ENCODE measurements at places on chromosomes 2 and 18.

DNA sequence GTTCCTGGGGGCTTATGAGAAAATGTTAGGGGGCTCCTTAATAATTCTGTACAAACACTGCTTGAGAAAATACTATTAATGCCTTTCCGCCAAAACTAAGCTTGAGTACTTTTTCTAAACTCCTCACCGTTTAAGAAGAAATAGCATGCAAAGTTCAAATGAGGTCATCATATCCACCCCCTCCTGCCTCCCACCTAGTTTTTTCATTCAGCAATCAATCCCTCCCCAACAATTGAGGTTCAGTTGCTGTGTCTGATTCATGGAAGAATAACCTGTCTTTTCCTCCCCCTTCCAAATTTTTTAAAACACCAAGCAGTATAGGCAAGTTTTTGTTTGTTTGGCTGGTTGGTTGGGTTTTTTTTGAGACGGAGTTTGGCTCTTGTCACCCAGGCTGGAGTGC, 24.4 kb upstream of the RMP24 start:
- DNase-seq, result no peak

DNA sequence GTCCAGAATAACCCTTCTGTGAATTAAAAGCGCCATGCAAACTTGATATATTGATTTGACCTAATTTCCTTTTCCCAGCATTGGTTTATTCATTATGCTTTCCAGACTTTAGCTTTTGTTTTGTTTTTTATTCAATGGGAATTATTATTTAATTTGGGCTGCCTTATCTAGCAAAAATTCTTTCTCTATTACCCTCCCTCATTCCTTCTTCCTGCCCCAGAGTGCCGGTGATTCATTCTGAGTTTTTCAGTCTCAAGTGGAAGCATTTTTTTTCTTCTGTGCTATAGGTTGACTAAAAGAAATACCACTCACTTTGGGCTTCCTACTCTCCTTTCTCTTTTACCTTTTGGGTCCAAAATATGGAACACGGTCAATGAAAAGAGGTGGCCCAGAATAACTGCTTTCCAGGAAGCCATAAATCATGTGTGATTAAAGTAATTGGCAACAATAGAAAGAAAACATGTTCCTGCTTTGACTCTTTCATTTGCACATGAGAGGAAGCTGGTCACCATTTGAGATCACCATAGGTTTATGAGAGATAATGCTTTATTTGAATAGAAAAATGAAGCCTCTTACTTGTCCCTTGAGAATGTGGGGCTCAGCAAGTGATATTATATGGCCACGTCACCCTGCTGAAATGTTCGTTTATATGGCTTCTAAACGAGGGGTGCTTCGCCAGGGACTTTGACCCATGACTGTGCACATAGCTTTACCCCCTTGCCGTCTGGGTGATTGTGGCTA, 422.8 kb upstream of the ZEB2 start:
- no peak for DNase-seq

DNA sequence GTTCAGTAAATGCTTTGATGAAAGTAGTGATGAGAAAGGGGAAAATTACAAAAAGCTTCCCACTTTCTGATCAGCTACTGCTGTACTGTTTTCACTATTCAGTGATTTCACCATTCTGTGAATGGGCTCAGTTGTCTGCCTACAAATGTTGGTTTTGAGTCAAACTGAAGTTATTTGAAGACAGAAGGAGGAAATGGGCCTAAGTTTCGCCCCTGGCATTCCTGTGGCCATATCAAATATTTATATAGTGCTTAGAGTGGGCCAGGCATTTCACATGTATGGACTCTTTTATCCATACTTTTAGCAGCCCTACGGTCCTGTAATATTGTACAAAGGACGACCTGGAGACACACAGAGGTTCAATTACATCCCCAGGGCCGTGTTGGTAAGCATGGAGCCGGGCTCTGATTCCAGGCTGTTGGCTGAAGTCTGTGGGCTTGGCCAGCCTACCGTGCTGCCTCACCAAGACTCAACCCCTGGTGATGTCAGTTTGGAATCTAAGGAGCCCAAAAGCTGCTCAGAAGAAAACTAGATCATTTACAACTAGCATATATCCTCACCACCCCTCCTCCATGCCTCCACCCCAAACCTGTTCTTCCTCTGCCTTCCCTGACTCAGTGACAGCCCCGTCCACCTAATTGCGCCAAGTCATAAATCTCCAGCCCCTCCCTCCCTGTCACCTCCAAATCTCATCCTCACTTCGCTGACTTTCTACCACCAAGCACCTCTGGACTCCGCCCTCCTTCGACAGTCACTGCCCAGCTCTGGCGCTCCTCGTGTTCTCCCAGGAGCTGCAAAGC, 10.1 kb upstream of the GRHL1 start:
- DNase-seq, result no peak

DNA sequence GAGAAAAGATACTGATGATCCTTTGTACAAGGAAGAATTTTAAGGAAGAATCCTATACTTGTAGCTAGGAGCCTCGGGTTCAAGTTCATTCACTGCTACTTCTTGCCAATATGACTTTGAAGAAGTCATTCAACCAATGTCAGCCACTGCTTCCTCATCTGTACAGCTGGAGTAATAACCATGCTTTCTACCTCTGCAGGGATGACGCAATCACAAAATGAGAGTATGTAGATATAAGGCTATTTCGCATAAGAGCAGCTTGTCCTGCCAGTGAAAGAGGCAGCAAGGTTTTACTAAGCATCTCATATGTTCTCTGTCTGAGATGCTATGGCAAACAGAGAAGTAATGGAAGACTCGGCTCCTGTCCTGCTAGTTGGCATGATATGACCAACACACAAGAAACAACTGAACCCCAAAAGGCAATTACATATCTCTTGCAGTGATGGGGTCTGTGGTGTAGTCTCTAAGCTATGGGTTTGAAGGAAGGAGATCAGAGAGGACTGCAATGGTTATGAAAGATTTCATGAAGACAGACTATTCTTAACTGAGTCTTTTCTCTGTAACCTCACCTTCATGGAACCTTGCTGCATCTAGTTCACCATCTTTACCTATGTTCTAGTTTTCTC, 9.2 kb downstream of the AAK1 start:
- DNase-seq, result no peak

- no peak for DNase-seq
Measured at GRCh38 chr2:17600556-17601204, 60.2 kb downstream of the VSNL1 start.

DNA sequence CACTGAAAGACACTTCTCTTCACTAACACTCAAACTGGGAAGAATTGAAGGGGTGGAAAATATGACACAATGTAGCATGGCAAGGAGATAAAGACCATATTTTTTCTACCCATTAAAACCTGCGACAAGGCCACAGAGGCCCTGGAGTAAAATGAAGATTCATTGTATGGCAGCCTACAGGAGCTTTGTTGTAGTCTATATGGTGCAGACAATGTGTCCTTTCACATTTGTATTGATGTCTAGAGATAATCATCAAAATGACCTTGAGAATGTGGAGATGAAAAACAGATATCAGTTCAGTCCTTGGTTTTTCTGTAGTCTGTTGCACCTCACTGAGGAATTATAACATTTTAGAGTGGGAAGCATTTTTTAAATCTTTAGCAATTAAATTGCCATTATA, 80.1 kb downstream of the CSRNP3 start:
- DNase-seq, result no peak

GRCh38 chr2:14587119-14587518, 45.4 kb upstream of the LRATD1 start:
- no peak for DNase-seq

DNA sequence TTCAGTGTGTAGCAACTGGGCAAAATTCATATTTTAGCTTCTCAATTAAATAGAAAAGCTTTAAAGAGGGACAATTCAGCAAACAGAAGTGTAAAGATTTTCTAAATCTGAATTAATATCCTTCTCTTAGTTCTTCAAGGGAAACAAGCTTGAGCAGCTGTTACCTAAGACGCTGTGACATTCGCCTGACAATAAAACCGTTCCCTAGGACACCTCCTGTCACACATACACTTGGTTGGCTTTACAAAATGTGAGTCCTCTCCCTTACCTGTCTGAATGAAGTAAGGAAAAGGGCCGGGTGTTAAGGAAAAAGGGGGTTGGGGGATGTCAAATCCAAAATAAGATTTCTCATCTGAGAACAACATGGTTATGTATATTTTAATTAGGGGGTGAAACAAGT, 2.1 kb downstream of the SERTAD2 start:
- DNase-seq, result no peak

GRCh38 chr2:60312618-60313017, 240.8 kb downstream of the BCL11A start:
- DNase-seq, result no peak

DNA sequence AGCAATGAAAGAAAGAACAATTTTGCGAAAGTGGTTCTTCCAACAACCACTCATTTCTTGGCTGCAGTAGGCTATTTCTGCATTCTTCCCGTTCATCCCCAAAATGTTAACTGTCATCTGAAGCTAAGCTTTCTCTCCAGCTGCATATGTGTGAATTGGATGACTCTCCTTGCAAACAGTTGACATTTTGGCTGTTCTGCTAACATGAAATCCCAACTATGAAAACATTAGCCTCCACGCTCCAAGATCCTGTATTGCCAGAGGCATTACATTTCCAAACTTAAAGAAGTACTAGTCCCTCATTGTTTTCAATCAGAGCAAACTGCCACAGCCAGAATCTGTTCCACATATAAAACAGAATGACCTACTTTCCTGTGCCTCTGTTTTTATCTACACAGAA, 88.5 kb downstream of the TGIF1 start:
- no peak for DNase-seq

- DNase-seq, result no peak
Measured at GRCh38 chr2:207387001-207387571, 142.7 kb upstream of the CREB1 start.

GRCh38 chr2:71932780-71933466, 214.7 kb downstream of the CYP26B1 start:
- no peak for DNase-seq

GRCh38 chr2:71990826-71991225, 156.8 kb downstream of the CYP26B1 start:
- no peak for DNase-seq

- DNase-seq, result no peak
Measured at GRCh38 chr18:8461544-8461943, 147.7 kb upstream of the RAB12 start.

All from stimulated activated CD4-positive, alpha-beta T cell treated with anti-CD3 and anti-CD28 coated beads, Interleukin-2, amount 100 ng/mL, for 4 hours (primary cell).